ENCODE measurements at places on chromosomes 7 and 10.

- no peak for DNase-seq
Observed at GRCh38 chr10:19592276-19592675, 224.0 kb upstream of the PLXDC2 start.

DNA sequence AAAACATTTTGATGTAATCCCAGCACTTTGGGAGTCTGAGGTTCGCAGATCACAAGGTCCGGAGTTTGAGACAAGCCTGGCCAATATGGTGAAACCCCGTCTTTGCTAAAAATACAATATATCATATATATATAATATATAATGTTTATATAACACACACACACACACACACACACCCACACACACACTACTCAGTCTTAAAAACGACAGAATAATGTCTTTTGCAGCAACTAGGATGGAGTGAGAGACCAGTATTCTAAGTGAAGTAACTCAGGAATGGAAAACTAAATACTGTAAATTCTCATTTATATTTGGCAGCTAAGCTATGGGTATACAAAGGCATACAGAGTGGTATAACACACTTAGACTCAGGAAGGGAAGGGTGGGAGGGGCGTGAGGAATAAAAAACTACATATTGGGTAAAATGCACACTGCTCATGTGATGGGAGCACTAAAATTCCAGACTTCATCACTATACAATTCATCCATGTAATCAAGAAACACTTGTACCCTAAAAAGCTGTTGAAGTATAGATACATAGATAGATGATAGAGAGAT is 231.2 kb upstream of the SEMA3A start:
- DNase-seq: no peak

GRCh38 chr7:157586426-157586955 is 249.7 kb downstream of the DNAJB6 start:
- DNase-seq: no peak

DNA sequence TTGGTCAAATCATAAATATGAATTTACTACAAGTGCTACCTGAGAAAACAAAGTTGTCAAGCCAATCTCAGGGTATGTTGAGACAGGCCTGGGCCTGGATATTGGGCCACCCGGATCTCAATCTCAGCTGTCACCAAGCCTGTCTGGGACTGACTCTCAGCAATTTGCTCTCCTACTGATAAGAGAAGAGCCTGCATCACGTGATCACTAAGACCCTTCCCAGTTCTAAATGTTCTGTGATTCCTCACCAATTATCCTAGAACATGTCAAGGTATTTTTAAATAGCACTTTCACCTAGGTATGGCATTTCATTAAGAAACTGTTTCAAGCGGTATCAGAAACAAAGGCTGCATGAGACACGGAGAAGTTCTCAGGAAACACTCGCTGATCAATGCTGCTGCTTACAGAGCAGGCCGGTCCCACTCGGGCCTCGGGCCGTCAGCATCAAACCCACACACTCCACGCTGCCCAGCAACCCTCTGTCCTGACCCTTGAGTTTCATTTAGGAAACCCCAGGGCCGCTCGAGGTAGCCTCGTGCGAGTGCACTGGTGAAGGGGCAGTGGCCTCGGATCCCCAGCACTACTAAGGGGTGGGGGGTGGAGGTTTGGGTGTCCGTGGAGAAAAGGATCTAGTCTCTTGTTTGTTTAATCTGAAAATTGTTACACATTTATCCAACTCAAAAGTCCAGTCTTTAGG is 4.1 kb downstream of the KLF6 start:
- no peak for DNase-seq

DNA sequence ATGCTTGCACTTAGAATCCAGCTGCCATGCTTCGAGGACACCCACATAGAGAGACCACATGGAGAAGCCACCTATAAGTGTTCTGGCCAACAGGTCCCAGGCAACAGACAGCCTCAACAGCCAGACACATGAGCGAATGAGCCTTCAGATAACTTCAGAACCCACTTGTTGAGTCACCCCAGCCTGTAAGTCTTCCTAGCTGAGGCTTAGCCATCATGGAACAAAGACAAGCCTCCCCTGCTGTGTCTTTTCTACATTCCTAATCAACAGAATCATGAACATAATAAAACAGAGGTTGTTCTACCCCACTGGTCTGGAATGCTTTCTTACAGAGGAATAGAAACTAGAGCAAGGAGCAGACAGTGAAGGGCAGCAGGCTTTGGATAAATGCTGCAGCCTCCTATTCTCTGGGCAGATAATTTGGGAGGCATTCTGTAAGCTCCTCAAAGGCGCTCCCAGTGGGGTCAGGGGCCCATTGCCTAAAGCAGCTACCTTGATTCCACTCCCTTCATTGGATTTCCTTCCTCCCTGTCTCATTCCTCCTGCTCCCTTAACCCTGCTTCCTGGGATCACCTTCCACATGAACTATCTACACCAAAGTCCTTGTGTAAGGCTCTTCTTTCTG is 4.6 kb downstream of the TLL2 start:
- no peak for DNase-seq

- DNase-seq: no peak
Observed at GRCh38 chr7:137007001-137007694, 138.7 kb downstream of the CHRM2 start.

DNA sequence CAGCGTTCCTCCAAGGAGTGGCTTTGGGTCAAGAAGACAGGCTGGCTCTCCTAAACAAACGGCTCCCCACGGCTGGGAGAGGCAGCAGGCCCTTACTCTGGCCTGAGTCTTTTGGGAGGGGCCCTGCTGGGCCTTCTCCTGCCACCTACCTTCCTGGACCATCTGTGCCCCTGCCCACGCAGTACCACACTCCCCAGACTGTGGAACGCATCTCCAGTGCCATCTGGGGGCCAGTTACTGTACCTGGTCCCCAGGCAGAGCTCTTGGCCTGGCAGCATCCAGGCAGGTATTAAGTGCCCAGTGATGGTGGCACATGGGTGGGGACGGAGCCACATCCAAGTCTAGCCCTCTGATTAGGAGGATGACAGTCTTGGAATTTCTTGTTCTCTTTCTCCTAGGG is 14.4 kb downstream of the ALKBH4 start:
- no peak for DNase-seq

GRCh38 chr7:29921404-29922010 is 68.1 kb downstream of the SCRN1 start:
- DNase-seq: peak; percentile 61

GRCh38 chr7:73742753-73743641 is 4.4 kb upstream of the ABHD11 start:
- no peak for DNase-seq

DNA sequence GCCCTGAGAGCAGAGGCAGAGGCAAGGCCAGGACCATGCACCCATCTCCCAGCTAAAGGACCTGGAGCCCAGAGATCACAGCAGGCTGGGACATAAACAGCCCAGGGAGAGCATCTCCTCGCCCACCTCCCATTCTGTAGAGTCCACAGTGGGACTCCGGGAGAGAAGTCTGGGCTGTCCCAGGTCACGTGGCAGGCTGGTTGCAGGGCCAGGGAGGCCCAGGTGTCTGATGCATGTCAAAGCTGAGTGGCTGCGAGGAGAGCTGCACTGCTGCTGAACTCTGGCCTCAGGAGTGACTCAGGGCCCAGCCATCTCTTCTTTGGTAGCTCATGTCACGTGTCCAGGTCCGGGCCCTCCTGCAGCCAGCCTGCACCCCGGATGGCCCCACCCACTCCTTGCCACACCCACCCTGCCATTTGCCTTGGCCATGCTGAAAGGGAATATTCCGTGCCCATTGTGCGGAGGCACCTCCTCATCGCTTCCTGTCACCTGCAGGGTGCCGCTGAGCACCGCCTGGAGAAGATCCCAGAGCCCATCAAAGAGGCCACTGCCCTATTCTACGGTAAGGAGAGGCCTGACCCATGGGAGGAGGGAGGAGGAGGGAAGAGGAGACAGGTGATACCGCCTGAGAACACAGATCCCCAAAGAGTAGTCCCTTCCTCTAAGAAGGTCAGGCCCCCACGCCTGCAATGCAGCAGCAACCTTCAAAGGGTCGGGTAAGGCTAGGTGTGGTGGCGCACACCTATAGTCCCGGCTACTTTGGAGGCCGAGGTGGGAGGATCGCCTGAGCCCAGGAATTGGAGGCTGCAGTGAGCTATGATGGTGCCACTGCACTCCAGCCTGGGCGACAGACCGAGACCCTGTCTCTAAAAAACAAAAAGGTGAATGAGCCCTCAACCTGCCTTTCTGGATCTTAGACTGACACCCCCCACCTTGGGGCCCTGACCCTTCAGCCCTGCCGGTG is 12.6 kb upstream of the SH2B2 start:
- no peak for DNase-seq

GRCh38 chr10:66786709-66787108 is 139.1 kb upstream of the LRRTM3 start:
- DNase-seq: no peak

DNA sequence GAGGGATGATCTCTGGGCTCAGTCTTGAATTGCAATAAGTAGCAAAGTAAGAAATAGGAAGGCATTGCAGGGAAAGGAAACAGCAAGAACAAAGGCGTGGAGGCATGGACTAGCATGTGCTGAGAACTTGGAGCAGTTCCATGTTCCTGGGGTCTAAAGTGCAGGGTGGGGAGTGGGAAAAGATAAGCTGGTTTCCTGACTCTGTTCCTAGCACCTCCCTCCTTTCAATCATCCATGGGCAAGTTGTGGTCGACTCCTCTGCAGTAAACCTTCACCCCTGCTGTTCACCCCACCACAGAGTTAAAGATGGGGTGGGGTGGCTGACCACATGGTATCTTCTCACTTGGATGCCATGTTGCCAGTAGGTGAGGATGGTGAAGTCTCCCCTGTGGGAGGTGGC is 29.6 kb downstream of the RPS24 start:
- DNase-seq: no peak

- no peak for DNase-seq
Observed at GRCh38 chr7:31690935-31691334, 3.9 kb downstream of the PPP1R17 start.

GRCh38 chr7:111168182-111168581 is 77.3 kb downstream of the LRRN3 start:
- DNase-seq: no peak
